ENCODE measurements at places on chromosomes 13 and 19.

DNA sequence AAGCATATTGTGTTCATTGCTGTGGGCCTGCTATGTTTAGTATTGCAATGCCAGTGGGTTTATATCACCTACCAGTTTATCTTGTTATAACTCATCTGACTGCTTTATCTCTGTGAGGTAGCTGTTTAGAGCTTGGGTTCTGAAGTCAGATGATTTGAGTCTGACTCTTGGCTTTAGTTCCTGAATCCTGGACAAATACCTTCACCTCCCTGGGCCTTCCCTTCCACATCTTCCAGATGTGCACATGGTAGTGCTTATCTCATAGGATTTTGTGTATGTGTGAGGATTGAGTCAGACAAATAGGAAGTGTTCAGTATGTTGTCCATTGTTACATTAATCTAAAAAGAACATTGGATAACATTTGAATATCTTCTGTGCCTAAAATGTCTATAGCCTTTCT is 63.5 kb upstream of the ANKRD10 start:
- no peak for DNase-seq

- DNase-seq, result no peak
These were observed 19.6 kb downstream of the ALG5 start for GRCh38 chr13:36979361-36980050.

DNA sequence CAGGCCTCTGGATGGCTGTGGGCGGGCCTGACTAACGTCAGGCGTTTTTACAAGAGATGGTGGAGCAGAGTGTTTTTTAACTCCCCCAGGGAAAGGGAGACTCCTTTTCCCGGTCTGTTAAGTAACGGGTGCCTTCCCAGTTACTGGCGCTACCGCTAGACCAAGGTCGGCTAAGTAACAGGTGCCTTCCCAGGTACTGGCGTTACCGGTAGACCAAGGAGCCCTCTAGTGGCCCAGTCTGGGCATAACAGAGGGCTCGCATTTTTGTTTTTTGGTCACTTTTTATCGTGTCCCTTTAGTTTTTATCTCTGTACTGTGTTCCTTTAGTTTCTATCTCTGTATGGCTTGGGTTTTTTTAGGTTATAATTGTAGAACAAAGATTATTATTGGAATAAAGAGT is 10.0 kb downstream of the ZNF383 start:
- peak; percentile 19 for DNase-seq

DNA sequence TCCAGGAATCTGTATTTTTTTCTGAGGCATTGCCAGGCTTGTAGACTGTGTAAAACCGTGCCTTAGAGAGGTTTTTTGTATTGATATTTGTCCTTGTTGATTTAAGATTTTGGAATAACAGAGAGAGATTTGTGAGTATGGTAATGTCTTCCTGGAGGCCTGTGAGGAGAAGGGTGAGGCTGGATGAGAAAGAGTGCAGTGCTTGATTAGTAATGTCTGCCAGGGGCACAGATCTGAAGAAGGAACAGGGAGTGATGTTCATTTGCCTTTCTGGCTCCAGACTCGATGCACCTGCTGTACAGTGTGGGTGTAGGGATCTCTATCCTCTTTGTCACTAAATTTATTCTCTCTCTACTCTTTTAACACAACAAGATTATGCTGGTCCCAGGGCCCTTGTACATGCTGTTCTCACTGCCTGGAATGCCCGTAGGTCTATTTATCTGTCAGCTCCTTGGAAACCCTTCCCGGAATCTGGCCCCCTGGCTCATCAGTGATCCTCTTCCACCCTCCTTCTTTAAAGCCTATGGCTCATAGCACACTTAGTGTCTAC is 4.2 kb downstream of the FIZ1 start:
- DNase-seq, result no peak
